ENCODE measurements at places on chromosomes 12 and 14.

DNA sequence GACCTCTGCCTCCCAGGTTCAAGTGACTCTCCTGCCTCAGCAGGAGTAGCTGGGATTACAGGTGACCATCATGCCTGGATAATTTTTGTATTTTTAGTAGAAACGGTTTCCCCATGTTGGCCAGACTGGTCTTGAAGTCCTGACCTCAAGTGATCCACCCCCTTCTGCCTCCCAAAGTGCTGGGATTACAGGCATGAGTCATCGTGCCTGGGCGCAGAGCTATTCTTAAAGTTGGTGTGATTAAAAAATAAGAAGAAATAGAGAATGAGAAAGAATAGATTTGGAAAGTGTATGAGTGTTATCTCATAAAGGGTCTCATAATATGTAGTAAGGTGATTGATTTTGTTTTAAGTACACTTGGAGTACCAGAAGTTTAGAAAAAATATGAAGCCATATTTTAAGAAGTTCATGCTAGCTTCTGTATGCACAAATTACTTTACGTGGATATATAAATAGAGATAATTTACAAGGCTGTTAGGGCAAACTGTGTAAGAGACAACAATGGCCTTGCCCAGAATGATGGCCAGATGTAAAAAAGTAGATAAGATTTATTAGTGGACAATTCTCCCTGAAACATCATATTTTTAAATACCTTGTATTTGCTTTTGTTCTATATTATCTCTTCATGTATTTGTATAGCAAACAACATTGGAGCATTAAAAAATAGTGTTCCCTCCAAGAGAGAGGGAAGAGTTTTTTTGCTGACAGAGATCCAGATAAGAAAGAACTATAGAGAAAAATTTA is 1108.5 kb downstream of the SLC16A7 start:
- DNase-seq, result no peak

GRCh38 chr12:106359646-106360399 is 2.3 kb downstream of the POLR3B start:
- no peak for DNase-seq

DNA sequence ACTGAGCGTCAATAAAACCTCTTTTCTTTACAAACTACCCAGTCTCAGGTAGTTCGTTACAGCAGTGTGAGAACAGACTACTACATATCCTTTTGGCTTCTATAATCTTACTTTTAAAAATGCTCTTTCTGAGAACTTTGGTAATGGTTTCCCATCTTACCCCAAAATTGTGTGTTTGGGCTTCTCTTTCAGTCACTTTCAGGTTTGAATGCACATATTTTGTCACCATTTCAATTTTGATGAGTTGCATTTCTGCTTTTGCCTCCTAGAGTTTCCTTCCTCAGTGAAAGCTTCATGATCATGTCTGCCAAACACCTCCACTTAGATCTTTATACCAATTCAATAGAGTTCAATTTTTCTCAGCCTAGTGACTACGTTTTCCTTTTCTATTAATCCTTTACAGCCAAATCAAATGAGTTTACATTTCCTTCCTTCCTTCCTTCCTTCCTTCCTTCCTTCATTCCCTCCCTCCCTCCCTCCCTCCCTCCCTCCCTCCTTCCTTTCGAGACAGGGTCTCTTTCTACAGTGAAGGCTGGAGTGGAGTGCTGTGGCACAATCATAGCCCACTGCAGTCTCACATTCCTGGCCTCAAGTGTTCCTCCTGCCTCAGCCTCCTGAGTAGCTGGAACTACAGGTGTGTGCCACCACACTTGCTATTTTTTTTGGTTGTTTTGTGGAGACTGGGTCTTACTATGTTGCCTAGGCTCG is 124.9 kb downstream of the BCAT1 start:
- no peak for DNase-seq

- no peak for DNase-seq
These were observed 703 bp downstream of the HIGD1C start for GRCh38 chr12:50953047-50953446.

GRCh38 chr12:160858-161257 is 53.1 kb downstream of the SLC6A12 start:
- no peak for DNase-seq

DNA sequence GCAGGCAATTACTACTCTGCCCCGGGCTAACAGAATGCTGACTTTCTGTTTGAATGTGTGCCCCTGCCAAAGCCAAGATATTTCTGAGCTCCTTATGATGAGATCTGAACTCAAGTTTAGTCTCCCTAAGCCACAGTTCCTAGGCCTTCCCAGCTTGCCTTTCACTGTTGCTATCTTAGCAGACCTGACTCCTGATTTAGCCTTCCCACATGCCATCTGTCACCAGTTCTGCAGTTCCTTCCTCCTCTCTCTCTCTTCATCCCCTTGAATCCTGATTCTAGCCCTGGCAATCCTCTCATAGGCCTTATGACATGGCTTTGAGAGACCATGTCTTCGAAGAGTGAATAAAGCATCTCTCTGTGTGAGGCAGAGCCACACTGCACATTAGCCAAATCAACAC is 12.5 kb upstream of the SAMD4A start:
- DNase-seq, result no peak

DNA sequence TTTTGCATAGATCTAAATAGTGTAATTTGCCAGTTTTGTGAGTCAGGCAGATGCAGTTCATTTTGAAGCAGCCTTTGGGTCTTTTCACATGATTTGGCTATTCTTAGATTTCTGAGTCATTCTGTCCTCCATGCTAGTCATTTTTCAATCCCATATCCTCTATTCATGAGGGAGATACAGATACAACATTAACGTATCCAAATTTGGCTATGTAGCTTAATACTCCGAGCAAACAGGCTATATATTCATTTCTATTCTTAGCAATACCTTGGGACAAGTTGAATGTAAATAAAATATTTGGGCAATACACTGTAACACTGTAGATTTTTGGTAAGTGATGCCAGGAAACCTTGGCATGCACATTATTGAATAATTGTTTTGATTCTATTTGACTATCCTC is 270.7 kb upstream of the PDE3A start:
- DNase-seq, result no peak

GRCh38 chr14:85315733-85316290 is 214.1 kb upstream of the FLRT2 start:
- DNase-seq, result no peak

- no peak for DNase-seq
These were observed 56.7 kb upstream of the KTN1 start for GRCh38 chr14:55523321-55523720.

DNA sequence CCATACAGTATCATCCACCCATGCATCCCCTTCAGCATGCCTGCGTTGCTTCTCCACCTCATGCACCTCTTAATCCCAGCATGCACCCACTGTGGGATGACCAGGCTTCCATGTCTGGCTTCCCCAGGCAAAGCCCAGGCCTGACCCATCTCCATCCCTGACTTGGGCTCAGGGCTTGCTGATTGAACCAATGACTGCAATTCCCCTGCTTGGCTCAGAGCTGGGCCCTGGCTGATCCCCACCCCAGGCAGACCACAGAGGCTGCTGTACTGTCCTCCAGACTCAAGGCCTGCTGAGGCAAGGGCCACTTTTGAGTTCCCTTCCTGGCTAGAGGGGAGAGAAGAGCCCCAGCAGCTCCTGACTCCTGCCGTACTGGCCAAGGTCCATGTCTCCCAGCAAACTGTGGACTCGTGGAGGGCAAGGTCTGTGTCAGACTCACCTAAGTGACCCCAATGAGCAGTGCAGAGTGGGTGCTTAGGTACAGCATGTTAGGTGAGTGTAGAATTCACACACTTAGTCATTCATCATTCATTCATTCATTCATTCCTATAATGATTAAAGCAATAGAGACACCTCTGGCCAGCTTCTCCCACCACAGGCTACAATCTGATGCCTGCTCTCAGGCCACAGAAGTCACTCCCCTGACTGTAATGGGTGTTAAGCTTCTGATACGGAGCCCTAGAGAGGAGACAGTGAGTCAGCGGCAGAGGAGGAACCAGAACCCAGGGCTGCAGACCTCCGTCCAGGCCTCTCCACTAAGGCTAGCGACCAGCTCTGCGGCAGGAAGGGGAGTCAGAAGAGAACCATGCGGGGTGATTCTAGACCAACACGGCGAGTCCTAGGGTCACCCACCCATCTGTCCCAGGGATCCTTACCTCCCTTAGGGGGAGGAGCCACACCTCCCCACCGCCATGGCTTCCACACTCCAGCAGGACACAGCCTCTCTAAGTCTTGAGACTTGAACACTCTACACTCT is 2.9 kb downstream of the BEGAIN start:
- DNase-seq, result no peak

DNA sequence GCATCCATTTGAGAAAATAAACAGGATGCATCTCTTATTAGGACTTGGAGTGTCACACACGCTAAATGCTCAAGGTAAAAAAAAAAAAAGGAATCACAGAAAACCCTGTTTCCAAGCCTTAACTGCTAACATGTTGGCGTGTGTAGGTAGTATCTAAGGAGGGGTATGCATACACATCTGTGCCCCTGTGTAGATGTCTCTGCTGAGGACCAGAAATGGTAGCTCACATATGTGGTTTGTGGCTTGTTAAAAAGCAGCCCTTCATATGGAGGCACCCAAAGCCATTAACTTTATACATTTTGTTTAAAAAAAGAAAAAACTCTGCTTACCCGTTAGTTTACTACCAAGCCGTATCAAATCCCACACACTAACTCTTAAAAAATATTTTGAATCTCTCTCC is 314.1 kb downstream of the SNAPC1 start:
- DNase-seq, result no peak

DNA sequence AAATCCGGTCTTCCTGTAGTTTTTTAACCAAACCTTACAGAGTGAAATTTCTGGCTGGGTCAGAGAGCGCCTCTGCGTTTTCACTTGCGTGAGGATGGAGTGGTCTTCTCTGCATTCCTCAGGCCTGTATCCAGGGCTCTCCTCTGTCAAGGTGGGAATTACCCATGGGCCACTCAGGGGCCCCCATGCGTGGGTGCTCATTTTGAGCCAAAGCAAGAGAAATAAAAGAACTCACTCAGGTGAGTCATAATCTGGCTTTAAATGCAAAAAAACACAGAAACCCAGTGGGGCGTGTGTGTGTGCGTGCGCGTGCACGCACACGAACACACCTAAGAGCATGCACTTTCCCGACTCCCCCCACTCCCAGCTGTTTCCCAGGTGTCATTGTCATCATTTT is 104.0 kb upstream of the PWP1 start:
- no peak for DNase-seq

- DNase-seq, result no peak
These were observed 1.2 kb downstream of the PELI2 start for GRCh38 chr14:56119201-56119981.
